ENCODE measurements at places on chromosomes 2 and 18.

DNA sequence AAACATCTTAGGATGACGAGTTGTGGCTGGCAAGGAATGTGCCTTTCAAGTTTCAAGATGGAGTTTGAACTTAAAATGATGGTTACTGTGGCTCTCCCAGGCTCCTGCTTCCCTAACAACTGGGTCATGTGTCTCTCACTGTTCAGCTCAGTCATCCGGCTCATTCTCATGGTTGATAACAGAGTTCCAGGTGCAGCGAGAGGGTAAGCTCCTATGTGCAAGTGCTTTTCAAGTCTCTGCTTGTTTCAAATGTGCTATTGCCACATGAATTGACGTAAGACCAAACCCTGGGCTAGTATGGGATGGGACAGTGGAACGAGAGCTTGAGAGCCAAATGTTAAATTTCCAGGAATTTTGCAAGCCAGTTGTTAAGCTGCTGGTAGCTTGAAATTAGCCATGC lies 19.5 kb upstream of the PUM2 start:
- DNase-seq, result no peak

GRCh38 chr2:146214394-146214929 lies 1630.4 kb upstream of the ACVR2A start:
- DNase-seq, result no peak

DNA sequence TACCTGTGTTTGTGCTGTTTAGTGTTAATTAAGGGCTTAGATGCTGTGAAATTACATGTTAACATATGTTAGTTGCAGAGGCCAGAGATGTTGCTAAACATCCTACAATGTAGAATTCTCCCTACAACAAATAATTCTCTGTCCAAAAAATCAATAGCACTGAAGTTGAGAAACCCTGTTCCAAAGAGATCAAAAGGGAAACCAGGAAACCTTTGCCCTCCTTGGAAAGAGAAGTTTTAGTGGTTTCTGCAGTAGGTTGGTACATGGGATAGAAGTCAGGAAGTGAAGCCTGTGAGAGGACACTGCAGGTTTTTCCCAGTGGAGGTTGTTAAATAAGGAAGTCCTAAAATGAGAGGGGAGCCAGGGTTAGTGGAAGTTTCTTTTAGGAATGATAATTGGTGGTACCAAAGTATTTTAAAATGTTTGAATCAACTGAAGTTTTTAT lies 6.3 kb upstream of the RMDN2 start:
- no peak for DNase-seq

GRCh38 chr18:12056884-12057402 lies 36.7 kb upstream of the ANKRD62 start:
- no peak for DNase-seq

GRCh38 chr2:190978389-190979053 lies 35.5 kb downstream of the STAT1 start:
- DNase-seq, result no peak

DNA sequence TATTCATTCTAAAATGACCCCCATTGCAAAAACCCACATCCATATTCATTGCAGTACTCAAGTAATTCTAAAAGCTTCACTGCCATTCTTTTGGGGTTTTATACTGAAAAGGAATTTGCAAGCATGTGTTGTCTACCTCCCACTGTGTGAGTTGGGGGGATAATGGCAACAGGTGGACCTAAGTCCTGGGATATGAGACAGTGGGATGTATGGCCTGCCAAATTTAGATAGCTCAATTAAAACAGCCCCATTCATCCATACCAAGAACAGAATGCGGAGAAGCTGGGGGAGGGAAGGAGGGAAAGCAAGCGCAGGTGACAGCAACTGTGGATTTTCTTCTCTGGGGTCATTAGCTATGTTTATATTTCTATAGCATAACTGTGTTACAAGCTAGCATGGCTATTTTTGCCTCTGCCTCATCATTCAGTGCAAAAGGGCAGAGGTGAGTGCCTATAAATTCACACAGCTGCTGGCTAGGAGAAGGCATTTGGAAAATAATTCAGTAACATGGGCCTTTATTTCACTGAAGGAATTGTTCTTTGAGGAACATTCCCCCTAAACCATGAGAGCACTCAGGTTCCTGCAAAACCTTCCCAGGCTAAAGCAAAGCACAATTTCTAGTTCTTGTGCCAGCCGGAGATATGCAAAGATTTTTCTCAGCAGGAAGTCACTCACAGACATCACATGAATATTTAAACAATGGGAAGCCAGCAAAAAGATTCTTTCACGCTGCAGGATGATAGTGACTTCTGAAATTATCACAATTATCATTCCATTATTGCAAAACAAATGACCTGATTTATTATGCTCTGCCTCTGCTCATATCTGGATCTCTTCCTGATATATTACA lies 393.9 kb upstream of the ACVR2A start:
- DNase-seq, result no peak

DNA sequence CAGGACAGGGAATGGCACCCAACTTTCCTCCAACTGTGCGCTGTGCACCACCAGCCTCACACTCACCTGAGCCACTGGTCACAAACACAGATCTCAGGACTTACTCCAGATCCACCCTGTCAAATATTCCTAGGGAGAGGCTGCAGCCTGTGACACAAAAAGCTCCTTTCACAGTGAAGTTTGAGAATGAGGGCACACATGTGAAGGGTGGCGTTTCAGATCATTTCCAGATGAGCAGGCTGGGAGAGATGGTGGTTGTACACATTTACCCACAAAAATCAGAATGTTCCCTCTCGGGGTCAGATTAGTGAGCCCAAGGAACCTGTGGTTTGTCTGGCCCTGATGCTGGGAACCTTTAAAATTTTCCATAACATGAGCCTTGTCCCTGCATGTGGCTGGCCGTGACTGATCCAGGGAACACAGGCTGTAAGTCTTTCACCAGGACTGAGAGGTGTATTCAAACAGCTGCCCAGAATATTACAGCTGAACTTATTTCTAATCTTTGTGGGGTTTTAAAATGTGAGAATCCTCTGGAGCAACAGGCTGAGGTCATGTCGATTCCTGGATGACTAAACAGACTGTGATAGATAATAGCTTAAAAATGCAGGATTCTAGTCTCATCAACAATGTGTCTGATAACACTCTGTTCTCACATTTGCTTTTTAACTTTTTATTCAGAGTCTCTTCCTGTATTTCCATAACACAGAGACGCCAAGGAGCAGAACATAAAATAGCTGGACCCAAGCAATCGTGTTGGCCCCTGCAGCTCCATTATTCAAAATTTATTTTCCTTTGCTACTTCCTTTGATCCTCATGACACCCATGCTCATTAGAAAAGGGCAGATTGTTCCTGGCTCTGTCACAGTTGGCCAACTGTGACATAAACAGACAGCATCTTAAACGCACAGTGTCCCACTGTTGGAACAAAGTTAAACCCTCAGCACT lies 35.5 kb downstream of the IL1R2 start:
- DNase-seq, result no peak

DNA sequence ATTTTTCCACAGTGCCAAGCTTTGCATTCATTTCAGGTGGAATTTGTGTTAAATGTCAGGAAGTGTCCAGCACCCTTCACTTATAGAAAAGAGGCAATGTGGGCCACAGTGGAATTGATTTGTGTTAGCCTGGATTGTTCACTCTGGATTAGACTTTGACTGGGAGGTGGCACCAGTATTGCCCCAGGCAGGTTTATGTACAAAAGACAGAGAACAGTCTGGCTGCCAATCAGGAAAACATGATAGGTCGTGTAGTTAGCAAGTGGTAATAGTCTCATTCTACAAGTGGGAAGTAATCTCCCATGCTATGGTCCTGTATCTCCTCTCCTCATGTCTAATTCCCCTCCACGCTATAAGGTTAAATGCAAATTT lies 45.6 kb downstream of the RAB27B start:
- DNase-seq, result no peak

DNA sequence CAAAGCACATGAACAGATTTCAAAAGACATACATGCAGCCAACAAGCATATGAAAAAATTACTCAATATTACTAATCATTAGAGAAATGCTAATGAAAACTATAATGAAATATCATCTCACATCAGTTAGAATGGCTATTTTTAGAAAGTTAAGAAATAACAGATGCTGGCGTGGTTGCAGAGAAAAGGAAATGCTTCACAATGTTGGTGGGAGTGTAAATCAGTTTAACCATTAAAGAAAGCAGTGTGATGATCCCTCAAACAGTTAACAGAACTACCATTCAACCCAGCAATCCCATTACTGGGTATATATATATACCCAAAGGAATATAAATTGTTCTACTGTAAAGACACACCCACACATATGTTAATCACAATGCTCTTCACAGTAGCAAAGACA lies 117.7 kb upstream of the SETBP1 start:
- no peak for DNase-seq

- DNase-seq, result no peak
Observed at GRCh38 chr2:190972213-190972612, 41.8 kb downstream of the STAT1 start.

DNA sequence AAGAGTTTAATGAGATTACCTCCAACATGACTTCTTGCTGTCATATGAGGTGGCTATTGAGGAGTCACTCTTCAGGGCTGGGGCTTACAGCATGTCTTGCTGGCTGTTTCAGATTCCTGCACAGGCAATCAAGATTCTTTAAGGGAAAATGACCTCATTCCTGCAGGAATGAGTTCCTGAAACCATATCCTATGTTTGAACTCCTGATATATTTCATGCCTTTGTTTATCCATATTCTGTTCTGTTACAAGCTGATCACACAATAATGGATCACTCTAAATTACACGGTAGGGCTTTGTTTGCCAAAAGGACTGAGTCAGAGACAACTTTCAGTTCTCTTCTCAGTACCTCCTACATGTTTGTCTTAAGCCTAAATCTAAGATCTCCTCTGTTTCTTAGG lies 879.8 kb upstream of the PIK3C3 start:
- DNase-seq, result no peak

- no peak for DNase-seq
Observed at GRCh38 chr2:37394796-37395555, 50.5 kb downstream of the QPCT start.

GRCh38 chr18:23163786-23164533 lies 28.7 kb downstream of the CABLES1 start:
- DNase-seq, result no peak

- DNase-seq, result no peak
Observed at GRCh38 chr2:233331536-233331935, 22.8 kb upstream of the DGKD start.

- no peak for DNase-seq
Observed at GRCh38 chr18:47979611-47980200, 49.2 kb upstream of the SMAD2 start.

GRCh38 chr2:99836690-99837605 lies 305.4 kb downstream of the AFF3 start:
- DNase-seq, result no peak

- DNase-seq, result no peak
Observed at GRCh38 chr18:12028674-12029073, 47.4 kb downstream of the IMPA2 start.

- no peak for DNase-seq
Observed at GRCh38 chr2:220002251-220002650, 374.8 kb downstream of the SLC4A3 start.

DNA sequence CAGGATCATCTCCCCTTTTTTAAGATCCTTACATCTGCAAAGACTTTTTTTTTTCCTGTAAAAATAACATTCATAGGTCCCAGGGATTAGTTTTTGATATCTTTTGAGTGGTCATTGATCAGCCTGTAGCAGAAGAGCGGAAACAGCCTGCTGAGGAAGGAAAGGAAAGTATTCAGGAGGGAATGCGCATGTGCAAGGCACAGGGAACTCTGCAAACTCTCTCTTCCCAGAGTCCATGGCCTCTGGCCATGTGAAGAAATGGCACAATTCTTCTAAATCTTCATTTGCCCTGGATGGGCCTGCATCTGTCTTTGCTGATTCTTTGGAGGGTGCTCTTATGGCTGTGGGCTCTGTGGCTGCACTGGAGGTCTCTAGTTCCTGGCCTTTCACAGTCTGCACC lies 60.1 kb upstream of the SKOR2 start:
- DNase-seq, result no peak

GRCh38 chr2:103355287-103355686 lies 593.5 kb downstream of the TMEM182 start:
- DNase-seq, result no peak

- no peak for DNase-seq
Observed at GRCh38 chr2:51673628-51674027, 641.7 kb upstream of the NRXN1 start.

DNA sequence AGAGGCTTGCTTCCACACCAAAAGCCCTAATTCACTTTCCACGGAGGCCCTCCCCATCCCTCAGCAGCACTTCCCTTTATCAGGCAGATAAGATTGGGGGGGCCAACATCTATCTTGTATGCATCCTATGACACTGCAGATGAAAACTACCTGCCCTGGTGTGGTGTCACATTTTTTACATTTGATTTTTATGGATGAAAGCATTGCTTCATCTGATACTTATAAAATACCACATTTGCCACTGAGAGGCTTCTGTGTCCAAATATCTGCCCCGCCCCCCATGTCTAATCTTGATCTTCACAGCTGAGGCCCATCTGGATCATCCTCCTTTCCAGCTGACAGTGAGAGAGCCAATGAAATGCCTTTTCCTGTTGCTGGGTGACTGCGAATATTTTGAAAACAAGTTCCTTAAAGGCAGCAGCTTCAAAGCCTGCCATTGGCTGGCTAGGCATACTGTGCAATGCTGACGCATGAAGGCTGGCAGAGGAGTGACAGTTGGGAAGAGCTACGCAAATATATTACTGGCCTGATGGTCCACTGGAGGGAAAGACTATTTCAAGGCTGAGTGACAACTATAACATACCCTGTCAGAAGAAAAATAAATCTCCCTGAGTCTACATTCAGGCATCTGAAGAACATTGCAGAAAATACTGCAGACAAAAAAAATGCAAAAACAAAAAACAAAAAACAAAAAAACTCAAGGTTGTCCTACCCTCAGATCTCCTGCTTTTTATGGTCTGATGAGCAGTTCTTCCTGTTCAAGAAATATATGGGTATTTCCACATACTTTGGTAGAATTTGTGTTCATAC lies 318.7 kb downstream of the PDE11A start:
- peak; percentile 31 for DNase-seq

DNA sequence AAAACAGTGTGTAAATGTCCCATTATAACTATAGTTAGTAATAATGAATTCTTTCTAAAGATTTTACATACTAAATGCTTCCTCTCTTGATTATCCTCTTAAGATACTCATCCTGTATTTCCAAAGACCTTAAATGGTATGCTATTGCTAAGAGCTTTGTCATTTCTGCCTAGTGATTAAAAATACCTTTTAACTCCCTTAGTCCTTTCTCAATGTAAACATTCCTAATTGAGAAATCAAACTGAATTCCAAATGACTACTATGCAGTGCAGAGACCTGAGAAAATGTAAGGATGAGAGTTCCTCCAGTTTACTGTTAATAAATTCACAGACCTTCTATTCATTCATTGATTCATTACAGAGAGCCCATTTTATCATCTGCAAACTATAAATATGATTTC lies 86.9 kb downstream of the SOS1 start:
- DNase-seq, result no peak
